CD4-positive, alpha-beta memory T cell (primary cell): ENCODE measurements at places on chromosomes 5 and 9.

DNA sequence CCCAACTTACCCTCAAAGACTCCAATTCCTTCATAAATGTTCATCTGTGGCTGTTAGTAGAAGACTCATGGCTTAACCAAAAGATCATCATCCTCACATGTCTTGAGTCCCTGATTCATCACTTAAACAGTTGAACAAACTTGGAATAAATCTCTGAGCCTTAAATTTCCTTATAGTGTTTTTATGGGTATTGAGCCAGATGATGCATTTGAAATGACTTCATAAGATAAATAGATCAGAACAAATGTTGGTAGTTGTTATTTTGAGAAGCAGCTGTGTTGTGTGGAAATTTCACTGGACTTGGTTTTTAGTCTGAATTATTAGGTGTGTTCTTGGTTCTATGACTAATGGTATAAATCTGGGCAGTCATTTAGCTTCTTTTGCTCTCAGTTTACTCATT is 236.2 kb downstream of the NNT start:
- DNase-seq: no peak

GRCh38 chr9:137590469-137591383 is at the start of gene ZMYND19:
TSS of gene ZMYND19 (minus strand) at chr9:137590512. CDS start at chr9:137590263, 249 bp downstream.
- DNase-seq: peak; percentile 93

DNA sequence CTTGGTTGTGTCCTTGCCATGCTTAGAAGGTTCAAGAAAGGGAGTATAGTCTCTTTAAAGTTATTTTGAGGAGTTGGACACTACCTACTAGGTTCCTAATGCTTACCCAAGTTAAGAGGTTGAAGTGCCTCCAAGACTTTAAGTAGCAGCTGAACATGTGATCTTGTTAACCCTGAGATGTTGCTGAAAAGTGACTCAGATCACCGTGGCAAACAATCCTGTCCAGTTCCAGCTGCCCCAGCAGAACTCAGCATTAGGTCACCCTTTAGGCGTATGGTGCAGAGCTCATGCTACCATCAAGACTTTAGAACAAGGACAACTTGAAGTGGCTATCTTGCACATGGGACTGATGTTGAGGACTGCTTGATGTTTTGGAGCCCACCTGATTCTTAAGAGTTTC is 22.5 kb downstream of the ZNF462 start:
- DNase-seq: no peak

DNA sequence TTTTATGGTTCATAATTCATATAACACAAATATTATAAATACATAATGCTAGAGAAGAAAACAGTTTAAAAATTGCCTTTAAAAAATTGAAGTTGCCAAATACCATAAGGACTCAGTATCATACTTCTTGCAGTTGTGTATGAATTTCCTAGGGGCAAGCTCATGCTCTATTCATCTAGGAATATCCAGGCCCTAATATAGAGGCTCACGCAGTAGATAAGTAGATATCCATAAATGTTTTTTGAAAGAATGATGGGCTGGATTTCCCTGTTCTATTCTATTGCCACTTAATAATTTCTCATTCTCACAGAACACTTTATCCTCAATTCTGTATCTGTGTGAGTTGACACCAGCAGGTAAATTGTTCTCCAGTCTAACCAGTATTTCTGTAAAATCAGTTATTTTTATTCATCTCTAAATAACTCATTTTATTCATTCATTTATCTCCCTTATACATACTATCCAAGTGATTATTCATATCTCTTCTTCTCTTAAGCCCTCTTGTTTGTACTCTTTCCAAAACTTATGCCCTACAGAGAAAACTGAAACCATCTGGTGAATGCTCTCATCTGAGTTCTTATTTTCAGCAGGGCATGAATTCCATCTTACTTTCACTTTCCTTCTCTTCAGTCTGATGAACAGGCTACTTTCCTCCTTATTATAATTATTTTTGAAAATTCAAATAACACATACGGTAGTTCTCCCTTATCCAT is 97.1 kb downstream of the SLC44A1 start:
- no peak for DNase-seq

GRCh38 chr5:173691931-173692330 is 75.5 kb upstream of the BOD1 start:
- no peak for DNase-seq

- DNase-seq: no peak
These were observed 13.7 kb upstream of the NXNL2 start for GRCh38 chr9:88521308-88521707.

DNA sequence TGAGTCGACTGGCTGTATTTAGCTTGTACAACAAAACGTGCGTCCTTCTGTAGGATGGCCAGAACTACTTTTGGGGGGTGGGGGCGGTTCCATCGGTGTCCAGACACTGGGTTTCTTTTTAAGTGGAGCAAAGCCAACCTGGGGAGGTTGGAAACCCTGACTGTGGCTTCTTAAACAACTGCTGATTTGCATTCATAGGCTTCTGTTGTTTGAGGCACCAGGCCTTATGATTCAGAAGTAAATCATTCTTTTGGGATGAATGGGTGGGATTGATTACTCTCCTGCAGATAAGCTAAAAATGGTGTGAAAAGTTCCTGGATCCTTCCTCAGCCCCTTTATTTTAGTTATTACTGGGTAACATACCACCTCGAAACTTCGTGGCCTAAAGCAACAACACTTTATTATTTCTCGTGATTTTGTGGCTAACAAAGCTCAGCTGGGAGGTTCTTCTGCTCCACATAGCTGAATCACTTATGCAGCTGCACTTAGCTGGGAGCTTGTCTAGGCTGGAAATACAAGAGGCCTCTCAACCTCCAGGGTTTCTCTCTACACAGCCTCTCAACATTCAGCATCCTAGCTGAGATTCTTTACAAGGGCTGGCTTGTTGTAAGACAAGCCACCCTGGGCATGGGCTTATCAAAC is 12.2 kb upstream of the SMIM32 start:
- DNase-seq: no peak

GRCh38 chr5:16464664-16465543 is 696 bp downstream of the ZNF622 start:
- no peak for DNase-seq

DNA sequence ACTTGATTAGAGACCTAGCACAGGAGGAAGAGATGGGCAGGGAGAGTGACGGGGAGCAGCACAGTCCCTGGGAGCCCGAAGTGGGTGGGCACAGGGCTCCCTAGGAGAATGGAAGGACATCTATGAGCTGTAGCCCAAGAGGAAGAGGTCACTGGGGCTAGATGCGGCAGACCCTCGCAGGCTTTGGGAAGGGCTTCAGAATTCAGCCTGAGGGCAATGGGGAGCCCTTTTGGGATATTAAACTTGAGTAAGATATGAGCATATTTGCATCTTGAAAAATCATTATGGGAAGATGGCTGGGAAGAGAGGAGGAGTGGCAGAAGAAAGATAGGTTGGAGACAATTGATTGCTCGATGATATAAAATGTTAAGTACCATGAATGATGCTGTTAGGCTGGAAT is 48.9 kb upstream of the IL17B start:
- DNase-seq: no peak

- no peak for DNase-seq
These were observed 839.9 kb downstream of the MAT2B start for GRCh38 chr5:164345173-164345849.

DNA sequence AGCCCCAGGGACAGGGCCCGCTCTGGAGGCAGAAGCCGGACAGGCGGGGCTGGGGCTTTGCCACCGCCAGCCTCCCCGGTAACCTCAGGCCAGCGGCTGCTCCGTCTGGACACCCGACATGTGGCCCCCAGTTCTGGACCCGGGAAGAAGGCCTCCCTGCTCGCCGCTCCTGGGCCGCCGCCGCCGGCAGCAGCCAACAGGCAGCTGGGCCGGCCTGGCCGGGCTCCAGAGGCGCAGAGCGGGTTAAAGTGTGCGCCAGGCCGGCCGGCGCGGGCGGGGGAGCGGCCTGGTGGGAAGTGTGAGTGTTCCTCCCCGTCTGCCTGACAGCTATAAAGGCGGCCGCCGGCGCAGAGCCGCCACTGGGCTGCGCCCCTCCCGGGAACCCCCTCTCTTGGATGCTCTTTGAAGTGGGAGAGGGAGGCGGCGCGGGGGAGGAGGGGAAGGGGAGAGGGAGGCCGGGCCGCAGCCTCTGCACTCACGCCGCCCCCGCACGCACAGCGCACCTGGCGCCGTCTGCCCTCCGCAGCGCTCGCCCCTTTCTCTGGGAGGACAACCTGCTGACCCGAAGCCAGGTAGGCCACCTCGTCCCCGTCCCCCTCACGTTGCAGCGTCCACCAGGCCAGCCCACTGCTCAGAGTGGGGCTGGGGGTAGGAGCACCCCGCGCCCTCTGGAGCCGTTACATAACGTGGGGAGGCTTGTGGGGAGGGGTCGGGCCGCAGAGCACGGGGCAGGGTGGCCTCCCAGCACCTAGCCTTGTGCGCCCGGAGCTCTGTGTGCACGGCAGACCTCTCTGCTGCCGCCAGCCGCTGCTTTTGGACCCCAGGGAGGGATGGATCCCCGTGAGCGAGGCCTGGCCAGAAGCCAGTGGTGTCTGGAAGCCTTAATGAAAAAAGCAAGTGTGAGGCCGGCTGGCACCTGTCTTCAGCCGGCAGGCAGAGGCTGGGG is at the start of gene ADAMTSL2:
ADAMTSL2 (plus strand) TSS at position 359 of the 946 bp plus-strand sequence. CDS start 2,009 bp downstream, outside the sequence.
- DNase-seq: peak; percentile 12

DNA sequence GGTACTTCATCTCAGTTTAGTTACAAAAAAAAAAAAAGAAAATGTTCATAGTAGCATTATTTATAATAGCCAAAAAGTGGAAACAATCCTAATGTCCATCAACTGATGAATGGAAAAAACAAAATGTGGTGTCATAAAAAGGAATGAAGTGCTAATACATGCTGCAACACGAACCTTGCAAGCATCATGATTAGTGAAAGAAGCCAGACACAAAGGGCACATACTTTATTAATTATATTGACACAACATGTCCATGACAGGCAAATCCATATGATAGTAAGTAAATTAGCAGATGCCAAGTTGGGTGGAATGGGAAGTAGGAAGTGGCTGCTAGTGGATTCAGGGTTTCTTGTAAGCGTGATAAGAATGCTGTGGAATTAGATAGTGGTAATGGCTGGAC is 54.2 kb downstream of the PCDHGC5 start:
- no peak for DNase-seq

DNA sequence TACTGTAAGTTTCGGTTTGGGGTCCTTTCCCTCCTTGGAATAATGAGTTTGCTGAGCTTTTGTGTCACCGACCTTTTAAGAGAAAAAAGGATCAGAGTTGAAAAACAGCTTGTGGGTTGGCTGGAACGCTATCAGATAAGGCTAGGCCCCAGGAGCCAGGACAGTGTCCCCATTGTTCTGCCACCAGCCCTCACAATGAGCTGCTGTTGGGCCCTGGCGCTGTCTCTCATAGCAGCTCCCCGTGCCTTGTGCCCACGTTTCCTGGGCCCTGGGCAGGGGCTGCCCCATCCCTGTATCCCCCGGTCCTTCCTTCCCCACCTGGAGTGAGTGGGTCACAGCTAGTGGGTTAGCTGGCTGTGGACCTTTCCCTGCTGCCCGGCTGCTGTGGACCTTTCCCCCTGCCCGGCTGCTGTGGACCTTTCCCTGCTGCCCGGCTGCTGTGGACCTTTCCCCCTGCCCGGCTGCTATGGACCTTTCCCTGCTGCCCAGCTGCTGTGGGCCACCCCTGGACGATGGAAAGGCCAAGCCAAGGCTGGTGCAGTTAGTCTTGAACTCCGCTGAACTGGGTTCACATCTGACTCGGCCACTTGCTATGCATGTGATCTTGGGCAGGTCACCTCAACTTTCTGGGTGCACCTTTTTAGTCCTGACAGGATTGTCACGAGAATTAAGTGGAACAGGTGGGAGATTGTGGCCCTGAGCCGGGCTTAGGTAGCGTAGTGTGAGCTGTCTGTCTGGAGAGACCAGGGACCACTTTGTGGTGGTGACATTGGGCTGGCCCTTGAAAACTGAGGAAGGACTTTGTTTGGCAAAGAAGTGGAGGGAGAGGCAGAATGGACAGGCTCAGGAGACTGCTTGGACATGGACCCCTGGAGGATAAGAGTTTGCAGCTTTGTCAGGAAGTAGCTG is 99.5 kb downstream of the DAB2IP start:
- no peak for DNase-seq

- no peak for DNase-seq
These were observed 50.2 kb downstream of the RICTOR start for GRCh38 chr5:39024005-39024404.
